ENCODE measurements at places on chromosomes 13 and 19.

DNA sequence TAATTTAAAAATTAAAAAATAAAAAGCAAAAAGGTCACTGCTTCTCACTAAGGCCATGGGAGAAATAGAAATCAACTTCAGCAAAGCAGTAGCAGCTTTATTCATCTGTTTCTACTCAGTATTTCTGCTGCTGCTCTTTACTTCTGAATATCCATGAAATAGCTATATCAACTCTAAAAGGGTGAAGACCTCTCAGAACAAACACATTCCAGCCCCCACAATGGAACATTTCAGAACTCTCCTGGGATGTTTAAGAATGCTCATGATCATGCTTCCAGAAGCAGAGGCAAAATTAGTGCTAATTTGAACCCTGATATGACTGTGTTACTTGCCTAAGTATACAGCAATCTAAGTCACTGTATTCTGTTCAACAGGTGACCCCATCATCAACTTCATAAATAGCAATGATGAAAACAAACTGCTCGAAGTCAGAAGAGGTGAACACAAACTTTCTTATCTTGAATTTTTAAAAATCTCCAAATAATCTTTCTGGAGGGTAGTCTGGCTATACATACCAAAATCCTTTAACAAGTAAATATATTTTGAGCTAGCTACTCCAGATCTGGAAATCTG, 29.6 kb upstream of the DOCK9 start:
- DNase-seq: no peak

- no peak for DNase-seq
These were observed 31.3 kb downstream of the ZNF560 start for GRCh38 chr19:9467161-9467560.

GRCh38 chr19:16084067-16084685, 7.9 kb downstream of the TPM4 start:
- no peak for DNase-seq

DNA sequence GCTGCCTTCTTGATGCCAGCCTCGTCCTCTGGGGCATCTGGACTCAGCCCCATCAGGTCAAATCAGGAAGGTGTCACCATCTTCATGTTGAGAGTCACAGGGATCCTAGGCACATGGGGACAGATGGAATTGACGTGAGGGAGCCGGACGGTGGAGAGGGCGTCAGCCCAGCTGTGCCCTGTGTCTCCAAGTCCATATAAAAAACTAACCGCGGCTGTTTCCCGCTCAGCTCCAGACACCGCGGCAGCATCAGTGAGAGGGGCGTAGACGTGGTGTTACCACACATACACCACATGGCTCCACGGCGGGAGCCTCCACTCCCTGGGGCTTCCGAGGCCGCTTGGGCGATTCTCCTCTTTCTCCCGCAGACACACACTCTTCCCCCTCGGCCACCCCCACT, 5.6 kb upstream of the PRR36 start:
- DNase-seq: no peak

DNA sequence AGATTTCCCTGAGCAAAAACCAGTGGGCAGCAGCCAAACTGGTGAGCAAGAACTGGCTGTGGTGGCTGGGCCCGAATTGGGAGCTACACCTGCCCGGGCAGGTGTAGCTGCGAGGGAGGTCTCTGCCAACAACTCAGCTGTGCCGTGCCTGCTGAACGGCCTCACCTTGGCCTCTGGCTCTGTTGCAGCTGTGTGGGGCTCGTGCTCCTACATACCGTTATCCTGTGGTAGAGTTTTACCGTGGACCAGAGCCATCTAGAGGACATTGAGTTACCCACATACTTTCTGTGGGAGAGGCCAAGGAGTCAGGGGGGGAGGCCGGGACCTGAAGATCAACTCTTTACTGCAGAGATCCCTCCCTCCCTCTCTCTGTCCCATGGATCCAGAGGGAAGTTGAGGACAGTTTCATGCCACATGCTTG, 113.2 kb downstream of the TM9SF2 start:
- DNase-seq: no peak

DNA sequence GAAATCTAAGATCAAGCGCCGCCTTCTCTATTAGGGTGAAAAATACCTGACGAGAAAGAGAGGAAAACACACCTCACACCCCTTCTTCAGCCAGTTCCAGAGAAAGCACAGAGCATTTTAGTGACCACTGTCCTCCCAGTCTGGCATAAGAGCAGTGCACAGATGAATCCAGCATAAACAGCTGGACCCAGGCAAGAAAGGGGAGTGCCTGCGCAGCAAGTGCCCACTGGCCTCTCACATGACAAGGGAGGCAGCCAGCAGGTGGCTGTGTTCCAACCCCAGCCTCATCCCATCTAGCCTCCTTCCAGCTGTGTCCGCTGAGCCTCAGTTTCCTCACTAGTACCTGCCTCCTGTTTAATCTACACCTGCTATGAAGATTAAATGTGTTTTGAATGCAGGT, 8.0 kb downstream of the MED26 start:
- no peak for DNase-seq

DNA sequence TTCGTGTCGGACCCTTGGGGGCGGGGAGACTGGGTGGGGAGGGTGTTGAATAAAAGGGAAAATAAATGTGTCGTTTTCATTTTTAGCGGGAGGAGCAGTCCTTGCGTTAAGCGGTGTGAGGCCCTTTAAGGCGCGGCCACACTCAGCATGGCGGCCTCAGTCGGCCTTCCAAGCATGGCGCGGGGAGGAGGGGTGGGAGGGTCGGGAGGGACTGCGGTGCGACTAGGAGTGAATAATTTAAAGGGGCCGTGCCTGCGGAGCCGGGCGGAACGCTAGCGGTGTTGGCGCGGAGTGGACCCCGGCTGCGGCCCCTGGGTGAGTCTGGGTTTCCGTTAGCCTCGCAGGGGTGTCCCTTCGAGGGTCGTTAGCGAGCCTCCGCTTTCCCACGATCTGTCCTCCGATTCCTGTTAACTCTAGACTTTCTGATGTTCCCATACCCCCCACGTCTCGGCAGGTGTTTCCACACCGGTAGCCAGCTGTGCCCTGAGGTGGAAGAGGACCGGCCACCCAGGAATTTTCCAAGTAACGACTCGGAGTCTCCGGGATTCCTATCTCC, 1.5 kb upstream of the PNPLA6 start:
- DNase-seq: peak; percentile 95

DNA sequence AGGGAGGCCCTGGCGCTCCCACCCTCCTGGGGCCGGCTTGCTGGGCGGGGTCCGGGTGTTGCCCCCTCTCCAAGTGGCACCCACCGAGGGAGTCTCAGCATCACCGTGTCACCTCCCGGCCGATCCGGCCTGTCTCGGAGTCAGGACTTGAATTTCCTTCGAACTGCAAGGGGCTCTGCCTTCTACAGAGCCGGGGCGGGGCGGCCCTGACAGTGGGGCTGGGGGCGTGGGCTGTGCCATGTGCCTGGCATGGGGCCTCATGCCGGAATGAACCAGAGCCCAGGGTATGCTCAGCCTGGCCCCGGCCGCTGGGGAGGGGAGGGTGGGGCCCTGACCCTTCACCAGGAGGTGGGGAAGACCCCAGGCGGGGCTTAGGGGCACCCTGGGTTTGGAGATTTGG, 47.0 kb upstream of the TCF3 start:
- DNase-seq: peak; percentile 15

GRCh38 chr19:29634423-29635130, 28.5 kb downstream of the POP4 start:
- DNase-seq: no peak

GRCh38 chr13:60720590-60720989, 323.6 kb downstream of the TDRD3 start:
- no peak for DNase-seq

- no peak for DNase-seq
These were observed 62.3 kb downstream of the SGCG start for GRCh38 chr13:23243066-23243465.

DNA sequence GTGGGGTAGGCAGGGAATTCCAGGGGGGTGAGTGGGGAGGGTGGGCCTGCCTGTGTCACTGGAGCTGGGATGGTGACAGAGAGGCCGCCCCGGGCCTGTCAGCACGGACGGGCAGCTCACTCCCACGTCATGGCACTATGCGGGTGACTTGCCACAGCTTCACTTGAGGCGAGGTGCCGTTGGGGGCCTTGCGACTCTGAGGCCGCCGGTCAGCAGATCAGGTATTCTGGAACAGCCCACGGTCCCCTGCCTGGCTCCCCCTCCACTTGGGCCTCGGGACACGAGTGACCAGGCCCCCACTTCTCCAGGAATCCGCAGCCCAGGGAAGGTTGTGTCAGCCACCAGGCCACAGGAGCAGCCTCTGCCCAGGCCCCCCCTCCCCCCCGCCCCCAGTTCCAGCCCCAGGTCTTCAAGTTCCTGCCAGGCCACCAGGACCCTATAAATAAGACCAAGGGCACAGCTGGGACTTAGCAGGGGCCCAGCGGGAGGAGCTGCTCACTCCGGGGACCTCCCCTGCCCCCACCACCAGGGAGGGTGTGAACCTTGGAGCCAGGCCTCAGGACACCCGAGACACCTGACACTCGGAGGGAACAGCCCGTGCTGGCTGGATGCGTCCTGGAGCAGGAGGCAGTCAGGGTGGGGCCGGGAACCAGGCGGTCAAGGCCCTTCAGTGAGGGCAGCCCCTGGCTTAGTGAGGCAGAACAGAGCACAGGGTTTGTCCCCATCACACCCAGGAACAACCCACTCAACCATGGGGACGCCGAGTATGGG, 2.7 kb upstream of the MIDN start:
- peak; percentile 82 for DNase-seq

- peak; percentile 92 for DNase-seq
These were observed 8.3 kb upstream of the MZF1 start for GRCh38 chr19:58581227-58582141.

DNA sequence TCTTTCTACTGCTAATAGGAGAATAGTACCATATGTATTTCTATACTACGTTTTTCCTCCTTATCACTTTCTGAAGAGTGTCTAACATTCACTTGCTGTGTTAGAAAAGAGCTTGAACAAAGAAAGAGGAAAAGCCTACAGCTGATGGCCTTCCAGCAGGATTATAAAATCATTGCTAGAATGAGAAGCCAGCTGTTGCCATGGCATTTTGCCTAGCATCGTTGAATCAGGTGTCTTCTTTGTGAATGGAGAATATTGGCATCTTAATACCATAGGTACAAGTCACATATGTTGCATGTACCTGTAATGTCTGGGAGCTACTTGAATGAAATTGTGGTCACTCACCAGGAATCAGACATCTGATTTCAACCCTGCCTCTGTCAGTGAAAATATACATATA, 1174.9 kb downstream of the PCDH17 start:
- no peak for DNase-seq

- DNase-seq: no peak
These were observed 3.0 kb upstream of the NDFIP2 start for GRCh38 chr13:79477968-79478367.

GRCh38 chr13:40137400-40137799, 481.9 kb downstream of the COG6 start:
- DNase-seq: no peak

- no peak for DNase-seq
These were observed 30.5 kb downstream of the PPP1R37 start for GRCh38 chr19:45123440-45123850.

DNA sequence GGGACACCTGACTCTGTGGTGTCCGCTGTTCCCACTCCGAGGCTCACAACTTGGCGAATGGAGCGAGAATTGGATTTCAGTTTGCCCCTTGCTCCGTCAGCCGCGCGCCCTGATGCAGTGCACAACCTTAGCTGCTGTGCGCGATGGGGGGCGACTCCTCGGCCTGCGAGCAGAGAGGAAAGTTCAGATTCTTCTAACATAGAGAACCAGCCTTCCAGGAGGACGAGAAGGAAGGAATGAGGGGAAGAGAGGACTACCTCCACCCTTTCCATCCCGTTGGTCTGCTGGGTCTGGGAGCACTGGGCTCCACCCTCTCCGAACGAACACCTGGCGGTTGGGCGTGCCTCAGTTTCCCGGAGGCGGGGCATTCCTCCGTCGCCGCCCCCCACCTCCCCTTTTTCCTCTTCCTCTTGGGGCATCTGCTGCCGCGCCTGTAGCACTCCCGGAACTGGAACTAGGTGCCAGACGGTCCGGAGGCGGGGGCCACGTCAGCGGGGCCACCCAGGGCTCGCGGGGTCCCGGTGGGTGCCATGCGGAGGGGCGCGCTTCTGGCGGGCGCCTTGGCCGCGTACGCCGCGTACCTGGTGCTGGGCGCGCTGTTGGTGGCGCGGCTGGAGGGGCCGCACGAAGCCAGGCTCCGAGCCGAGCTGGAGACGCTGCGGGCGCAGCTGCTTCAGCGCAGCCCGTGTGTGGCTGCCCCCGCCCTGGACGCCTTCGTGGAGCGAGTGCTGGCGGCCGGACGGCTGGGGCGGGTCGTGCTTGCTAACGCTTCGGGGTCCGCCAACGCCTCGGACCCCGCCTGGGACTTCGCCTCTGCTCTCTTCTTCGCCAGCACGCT, at the start of gene KCNK6:
Gene KCNK6, plus strand, starts transcription at position 425 of the 838 bp plus-strand sequence. Its CDS starts 106 bp downstream, at position 531.
- peak; percentile 60 for DNase-seq

DNA sequence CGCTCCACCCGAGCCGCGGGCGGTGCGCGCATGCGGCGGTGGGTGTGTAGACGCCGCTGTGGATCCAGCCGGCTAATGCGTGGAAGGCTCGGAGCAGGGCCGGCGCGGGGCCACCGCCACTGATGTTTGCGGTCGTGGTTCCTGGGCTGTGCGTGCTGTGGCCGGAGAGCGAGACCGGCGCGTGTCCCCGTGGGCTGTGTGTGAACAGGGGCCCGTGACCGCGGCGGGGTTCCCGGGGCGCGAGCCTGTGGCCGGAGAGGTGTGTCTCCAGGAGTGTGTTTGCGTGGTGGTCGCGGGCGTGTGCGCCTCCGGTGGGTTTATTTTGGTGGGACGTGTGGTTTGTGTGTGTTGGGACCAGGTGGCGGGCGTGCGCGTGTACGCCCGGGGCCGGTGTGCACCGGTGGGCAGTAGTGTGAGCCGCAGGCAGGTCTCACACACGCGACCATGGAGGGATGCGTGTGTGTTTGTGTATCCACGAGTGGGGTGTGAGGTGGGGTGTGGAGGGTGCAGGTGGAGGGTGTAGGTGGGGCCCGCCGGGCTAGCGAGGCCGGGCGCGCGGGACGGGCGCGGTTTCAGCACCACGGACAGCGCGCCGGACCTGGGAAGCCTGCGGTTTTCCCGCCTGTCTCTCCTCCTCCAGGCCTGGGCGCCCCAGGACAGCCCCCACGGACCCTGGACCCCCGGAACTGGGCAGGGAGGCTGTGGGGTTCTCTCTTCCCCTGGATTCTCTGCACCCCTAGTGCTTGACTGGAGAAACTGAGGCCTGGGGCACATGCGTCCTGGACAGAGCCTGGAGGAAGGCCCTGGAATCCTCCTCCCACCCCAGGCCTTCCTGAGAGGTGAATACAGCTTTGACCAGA, 1.6 kb downstream of the HCN2 start:
- no peak for DNase-seq

DNA sequence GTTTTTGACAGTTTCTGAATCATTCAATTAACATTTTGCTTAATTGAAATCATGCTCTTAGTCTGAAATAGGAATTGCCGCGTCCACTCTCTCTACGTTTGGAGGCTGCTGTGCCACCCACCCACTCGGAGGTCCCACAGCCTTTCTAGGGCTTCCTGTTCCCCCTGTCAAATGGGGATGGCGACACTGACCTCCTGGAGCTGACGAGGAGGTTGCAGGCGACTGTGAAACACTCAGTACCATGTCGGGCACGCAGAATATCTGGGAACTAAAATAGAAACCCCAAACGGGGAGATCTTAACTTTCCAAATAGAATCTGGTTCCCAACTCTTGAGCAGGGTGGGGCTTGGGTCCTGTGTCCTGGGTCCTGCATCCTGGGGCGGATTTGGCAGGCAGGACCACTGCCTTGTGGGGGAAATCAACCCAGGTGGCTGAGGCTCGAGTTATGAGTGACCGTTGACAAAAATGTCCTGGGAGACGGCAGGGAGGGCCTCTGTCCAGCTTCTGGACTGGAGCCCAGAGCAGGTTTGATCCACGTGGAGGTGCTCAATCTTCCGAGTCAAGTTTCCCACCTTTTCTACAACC, 124.6 kb downstream of the RAB20 start:
- DNase-seq: no peak

GRCh38 chr19:13881692-13882418, 4.9 kb downstream of the NANOS3 start:
- DNase-seq: peak; percentile 74
